ENCODE measurements at places on chromosomes 2 and 18.

GRCh38 chr2:184527058-184527457 is 71.3 kb upstream of the ZNF804A start:
- DNase-seq, result no peak

DNA sequence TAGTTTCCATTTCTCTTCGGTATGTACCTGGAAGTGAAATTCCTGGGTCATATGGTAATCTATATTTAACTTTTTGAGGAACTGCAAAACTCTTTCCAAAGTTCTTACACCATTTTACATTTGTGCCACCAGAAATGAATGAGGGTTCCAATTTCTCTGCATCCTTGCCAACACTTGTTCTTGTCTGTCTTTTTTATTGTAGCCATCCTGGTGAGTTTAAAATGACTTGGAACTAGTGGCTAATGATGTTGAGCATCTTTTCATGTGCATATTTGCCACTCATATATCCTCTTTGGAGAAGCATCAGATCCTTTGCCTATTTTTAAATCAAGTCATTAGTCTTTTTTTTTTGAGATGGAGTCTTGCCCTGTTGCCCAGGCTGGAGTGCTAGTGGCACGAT is 59.4 kb downstream of the MALT1 start:
- DNase-seq, result no peak

DNA sequence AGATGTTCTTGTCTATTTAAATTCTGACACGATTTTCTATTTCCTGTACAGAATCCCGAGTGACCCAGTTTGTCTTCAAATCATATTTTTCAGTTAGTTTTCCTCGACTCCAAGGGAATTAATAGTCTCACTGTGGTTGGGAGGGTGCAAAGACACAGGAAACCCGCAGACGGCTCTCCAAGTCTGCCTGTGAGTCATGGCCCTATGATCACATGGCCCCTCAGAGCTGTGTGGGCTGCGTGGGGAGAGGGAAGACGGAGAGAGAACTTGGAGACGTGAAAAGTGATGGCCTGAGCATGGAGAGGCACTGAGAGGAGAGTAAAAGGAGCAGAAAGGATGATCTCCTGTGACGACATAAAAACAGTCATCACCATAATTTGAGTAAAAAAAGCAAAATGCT is 989.9 kb downstream of the DCDC2C start:
- DNase-seq, result no peak

DNA sequence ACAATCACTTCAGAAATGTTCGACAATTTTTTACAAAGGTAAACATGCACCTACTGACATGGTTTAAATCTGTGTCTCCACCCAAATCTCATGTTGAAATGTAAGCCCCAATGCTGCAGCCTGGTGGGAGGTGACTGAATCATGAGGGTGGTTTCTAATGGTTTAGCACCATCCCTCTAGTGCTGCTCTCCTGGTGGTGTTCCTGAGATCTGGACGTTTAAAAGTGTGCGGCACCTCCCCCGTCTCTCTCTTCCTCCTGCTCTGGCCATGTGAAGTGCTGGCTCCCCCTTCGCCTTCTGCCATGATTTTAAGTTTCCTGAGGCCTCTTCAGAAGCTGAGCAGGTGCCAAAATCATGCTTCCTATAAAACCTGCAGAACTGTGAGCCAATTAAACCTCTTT is 28.3 kb downstream of the MAP3K2 start:
- no peak for DNase-seq

DNA sequence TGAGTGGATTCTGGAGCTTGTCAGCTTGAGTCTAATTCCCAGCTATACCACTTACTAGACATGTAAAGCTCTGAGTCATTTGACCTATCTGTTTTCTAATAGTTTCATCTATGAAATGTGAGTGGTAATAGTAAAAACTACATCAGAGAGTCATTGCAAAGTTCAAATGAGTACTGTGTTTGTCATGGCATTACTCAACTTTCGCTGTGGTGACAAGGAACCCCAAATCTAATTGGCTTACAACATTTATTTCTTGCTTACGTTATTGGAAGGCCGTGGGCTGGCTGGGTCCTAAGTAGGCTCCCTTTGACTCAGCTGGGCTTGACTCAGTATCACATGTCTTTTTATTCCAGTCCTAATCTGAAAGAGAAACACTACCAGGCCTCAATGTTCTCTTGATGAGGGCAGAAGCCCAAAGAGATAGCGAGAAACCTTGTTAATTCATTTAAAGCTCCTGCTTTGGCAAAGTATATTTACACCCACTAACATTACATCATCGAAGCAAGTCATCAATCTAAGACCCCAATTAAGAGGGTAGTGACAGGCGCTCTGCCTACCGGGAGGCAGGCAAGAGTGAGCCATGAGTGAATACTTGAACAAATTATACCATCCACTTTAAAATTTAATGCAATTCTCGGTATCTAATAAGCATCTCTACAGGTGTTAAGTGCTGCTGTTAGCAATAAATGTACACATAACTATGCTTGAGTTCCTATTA is 431.8 kb upstream of the SPHKAP start:
- no peak for DNase-seq

DNA sequence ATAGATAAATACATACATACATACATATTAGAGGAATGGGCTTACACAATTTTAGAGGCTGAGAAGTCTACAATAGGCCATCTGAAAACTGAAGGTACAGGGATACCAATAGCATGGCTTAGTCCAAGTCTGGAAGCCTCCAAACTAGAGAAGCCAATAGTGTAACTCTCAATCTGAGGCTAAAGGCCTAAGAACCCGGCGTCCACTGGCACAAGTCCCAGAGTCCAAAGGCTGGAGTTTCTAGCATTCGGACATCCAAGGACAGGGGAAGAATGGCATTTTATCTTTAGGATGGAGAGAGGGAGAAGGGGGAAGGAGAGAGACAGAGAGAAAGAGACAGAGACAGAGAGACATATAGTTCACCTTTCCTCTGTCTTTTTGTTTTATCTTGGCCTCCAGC is 63.7 kb upstream of the SYT4 start:
- no peak for DNase-seq

DNA sequence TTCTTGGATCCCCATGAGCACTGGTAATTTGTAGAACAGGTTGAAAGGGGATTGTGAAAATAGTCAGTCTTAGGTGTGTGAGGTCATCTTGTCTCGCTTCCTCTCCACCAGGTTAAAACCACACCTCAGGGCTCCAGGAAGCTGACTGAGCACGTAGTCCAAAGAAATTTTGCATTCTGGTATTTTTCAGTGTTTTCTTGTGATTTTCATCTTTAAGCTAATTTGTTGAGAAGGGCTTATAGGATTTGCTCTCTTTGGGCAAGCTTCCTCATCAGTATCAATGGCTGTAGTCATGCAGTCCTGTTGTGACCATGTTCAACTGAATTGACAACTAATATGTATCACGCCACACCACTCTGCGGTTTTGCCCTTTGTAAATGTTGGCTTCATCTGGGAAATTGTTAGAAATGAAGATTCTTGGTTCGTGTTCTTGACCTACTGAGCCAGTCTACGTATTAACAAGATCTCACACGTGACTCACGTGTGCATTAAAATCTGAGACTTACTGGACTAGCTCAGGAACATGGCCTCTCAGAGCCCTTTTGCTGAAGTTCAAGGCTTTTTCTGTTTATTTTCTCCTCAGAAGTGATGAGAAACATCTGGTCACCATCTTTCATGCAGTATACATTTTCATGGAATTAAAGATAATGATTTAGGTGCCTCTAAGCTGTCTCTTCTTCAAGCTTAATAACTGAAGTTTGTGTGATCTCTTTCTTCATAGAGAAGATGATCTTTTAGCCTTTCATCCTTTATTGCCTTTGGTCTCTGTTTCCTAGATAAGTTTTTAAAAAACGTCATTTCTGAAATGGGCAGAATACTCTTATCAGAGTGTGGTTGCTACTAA is 32.8 kb downstream of the FMNL2 start:
- DNase-seq, result no peak

- no peak for DNase-seq
Measured at GRCh38 chr2:189291460-189291859, 111.9 kb upstream of the COL5A2 start.

GRCh38 chr2:231348704-231349373 is 46.7 kb upstream of the B3GNT7 start:
- DNase-seq, result no peak

GRCh38 chr2:101204400-101205115 is 48.1 kb upstream of the CNOT11 start:
- no peak for DNase-seq

- DNase-seq, result no peak
Measured at GRCh38 chr18:70160073-70160678, 45.3 kb downstream of the RTTN start.

GRCh38 chr18:55934821-55935220 is 346.8 kb upstream of the TCF4 start:
- DNase-seq, result no peak

DNA sequence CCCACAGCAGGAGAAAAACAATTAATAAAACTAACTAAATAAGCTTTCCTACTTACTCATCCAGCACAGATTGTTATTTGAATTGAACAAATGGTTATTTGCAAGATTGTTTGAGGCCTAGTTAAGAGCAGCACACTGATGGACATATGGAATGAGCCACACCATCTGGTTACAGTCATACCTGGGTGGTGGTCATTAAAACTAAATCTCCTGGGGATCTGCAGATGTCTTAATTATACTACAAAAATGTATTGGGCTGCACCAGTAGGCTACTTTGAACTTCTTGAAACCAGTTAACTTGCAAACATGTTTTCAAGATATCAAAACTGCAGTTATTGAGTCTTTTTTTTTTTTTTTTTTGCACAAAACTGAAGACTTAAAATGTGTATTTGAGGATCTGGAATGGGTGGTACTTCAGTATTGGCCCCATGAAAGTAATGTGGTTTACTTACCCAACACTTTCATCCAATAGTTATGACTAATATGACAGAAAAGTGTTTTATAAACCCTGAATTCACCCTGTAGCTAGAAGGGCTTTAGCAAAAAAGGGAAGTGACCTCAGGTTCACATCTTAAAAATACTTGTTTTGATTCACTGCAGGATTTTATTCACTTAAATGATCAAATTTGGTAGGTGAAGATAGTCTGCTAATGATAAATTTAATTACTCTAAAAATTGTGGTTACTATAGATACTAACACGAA is 10.8 kb downstream of the AGFG1 start:
- no peak for DNase-seq

DNA sequence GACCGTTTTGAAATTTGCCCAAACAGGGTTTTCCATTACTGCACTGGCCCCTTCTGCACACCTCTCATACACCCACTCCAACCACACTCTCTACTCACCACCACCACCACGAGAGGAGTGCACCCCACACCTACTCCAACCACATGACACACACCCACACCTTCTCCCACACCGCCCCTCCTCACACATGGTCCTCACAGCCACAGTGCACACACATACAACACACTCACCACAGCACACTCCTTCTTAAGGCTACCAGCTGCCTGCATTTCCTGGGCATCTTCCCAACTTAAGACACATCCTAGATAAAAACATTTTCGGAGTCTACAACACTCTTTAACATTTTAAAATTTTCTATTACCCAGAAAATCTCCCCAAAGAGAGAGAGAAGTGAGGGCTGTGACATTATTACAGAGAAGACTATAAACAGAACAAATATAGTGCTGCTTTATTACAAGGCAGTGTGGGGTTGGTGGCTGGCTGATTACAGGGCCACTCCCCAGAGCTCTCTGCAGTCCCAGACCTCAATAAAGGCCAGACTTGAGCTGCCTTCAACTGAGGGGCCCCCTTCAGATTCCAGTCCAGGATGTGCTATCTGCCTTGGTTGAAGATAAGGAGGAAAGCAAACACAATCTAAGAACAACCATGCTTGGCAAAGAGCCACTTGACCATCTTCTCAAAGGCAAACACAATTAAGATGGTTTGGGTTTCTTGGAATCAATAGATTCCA is 36.1 kb downstream of the NHEJ1 start:
- DNase-seq, result no peak
